ENCODE measurements at places on chromosomes 5 and 9. TPM values are rescaled to one million over a fixed set of nuclear protein-coding genes. Genes with fewer than 3 reads are reported as not detected.

The TAF1L gene
- total RNA-seq = not detected

The TAF11L9 gene
- not detected for total RNA-seq

The ADAMTS2 gene
- total RNA-seq = 57.8 TPM

The ZNF474 gene
- total RNA-seq = not detected

The FAM221B gene
- total RNA-seq = not detected

The FBLL1 gene
- 0.77 TPM for total RNA-seq

The NMUR2 gene
- not detected for total RNA-seq
